ENCODE measurements at places on chromosomes 11 and 22. TPM values are rescaled to one million over a fixed set of nuclear protein-coding genes. Genes with fewer than 3 reads are reported as not detected.

ENTHD1 gene
- total RNA-seq: under 0.01 TPM

SGSM1 gene
- total RNA-seq: 8.6 TPM

TRPM5 gene
- not detected for total RNA-seq

DNA sequence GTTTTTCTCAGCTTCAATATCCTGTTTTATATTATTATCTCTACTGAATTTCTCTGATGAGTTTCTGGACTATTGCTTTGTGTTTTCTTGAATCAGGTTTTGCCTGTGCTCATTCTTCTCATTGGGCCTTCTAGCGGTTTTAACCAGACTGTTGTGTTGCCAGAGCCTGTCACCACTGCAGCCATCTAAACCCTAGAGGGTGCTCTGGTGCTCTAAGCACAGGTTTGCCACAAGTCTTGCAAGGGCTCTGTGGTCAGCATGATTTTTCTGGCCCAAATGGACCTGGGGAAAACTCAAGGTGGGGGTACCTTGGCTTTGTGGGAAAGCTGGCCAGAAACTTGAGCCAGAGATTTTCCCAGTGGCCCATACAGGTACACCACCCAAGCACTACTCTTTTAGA lies 52.4 kb upstream of the TYR start:
- DNase-seq: no peak

- DNase-seq: no peak
These were observed 109.6 kb downstream of the CTNND1 start for GRCh38 chr11:57871231-57871630.

OR4D5 gene
- total RNA-seq: under 0.01 TPM

- no peak for DNase-seq
These were observed 174.7 kb downstream of the RRAS2 start for GRCh38 chr11:14184028-14184940.

GRCh38 chr22:36358533-36359469 lies 29.0 kb downstream of the MYH9 start:
- no peak for DNase-seq

GRCh38 chr22:23537416-23537815 lies 42.7 kb downstream of the IGLL1 start:
- no peak for DNase-seq

HEPN1 gene
- total RNA-seq: not detected

DBX1 gene
- not detected for total RNA-seq

TSPAN32 gene
- 0.41 TPM for total RNA-seq

LRRN4CL gene
- 0.82 TPM for total RNA-seq

DNA sequence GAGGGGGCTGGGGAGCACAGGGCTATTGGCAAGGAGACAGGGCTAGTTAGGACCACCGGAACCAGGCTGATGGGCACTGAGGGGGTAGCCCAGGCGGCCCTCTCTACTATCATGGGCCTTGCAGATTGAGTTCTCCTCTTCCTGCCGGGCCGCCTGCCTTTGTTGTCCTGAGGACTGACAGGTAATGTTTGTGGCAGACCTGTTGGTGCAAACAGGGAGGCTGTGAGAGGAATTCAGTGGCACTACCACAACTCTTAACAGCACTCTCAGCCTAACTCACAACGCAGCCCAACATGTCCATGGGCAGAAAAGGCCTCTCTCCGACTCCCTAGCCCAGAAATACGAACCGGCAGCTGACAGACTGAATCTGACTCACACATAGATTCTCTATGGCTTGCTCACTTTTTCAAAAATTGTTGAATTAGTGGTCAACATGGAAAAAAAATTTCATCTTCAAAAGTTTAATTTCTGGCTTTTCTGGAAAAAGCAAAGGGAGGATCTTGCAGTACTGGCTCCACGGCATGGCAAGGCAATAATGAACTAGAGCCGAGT lies 11.4 kb downstream of the KCNJ5 start:
- no peak for DNase-seq

ADM2 gene
- not detected for total RNA-seq

DNA sequence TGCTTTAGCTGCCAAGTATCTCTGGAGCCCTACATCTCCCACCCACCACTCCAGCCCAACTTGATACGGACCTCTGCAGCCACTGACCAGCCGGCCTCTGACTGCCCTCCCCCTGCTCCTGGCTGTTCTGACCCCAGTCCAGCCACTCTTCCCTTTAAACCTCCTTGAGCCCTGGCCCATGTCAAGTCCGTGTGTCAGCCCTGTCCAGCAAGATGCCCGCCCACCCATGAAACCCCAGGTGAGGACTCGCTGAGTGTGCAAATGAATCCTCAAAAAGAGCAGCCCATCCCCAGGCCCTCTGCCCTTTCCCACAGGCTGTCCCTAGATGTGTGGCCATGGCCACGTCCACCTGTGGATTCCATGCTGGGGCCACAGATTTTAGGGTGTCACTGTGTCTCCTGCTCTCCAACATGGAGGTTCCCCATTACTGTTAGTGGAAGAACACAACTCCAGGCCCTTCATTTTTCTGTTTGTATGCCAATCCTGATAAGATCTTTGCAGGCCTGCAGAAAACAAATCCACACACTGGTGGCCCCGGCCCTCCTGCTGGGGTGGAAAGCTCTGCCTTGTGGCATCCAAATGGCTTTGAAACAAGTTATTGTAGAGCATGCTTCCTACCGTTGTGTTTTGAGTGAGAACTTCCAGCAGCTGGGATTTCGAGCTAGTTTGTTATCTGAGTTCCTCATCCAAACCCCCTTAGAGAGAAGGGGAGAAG lies 22.7 kb upstream of the ADORA2A start:
- DNase-seq: no peak

FXYD6 gene
- total RNA-seq: 69.3 TPM

GRCh38 chr11:34869425-34869824 lies 46.8 kb downstream of the APIP start:
- DNase-seq: no peak

ARSA gene
- 4.5 TPM for total RNA-seq

ESAM gene
- 3.7 TPM for total RNA-seq

DNA sequence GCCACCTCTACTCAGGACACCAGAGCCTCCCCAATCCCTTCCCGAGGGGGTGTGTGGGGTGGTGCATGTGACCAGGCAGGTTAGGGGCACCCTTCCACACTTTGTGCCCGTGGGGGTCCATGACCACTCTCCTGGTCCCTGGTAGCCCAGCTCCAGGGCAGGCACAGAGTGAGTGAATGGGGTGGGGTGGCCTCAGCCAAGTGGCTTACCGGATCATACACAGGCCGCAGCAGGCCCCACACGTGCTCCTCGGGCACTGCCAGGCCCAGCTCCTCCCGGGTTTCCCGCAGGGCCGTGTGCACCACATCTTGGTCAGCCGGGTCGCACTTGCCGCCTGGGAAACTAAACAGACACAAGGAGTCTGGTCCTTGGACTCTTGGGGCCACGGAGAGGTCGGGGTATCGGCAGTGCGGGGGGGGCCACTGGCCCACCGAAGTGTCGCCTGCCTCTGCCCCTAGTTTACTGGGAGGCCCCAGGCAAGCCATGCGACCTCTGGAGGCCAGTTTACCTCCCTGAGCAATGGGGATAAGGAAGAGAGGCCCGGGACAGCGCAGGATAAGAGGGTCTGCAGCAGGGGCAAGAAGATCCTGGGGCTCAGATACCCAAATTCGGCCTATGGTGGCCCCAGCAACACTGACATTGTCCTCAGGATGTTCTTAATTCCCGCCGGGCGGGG lies 889 bp downstream of the NUDT8 start:
- no peak for DNase-seq
